ENCODE measurements at places on chromosomes 7 and 10.

GRCh38 chr10:24357344-24358004 lies 148.5 kb downstream of the KIAA1217 start:
- no peak for ATAC-seq

DNA sequence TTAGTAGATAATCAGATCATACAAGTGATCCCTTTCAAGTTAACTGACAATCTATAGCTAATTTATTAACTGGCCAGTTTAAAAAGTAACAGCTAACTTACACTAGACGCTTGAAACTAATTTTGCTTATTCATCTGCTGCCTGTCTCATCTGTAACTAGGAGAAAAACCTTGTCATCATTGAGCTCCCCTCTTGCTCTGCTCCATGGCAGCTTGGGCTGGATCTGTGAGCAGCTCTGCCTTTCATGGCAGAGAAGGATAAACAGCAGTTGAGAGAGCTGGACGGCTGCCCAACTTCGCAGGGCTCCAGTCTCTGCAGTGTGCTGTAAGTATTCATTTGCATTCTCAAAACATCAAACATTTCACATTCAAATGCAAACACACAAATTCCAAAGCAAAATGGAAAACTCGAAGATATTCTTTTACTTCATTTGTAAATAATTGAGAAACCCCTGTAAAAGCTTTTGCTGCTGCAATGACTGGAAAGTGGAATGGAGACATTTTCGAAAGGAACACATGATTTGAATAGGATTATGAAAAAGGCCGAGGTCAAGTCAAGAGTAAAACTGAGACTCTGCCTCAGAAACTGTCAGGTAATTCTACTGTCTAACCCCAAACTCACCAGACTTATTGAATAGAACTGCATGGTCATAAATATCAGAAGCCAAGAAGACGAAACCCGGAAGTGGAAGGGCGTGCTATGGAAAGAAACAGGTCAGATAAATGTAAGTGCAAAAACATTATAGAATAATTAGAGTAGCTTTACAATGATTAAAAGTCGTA lies 17.6 kb downstream of the SLC35B4 start:
- no peak for ATAC-seq

- ATAC-seq, result no peak
Observed at GRCh38 chr7:5755704-5756504, 25.6 kb downstream of the RNF216 start.

- peak; percentile 72 for ATAC-seq
Observed at GRCh38 chr10:124354411-124355382, 64.0 kb downstream of the OAT start.

GRCh38 chr7:78018641-78019446 lies 220.3 kb downstream of the PHTF2 start:
- ATAC-seq, result peak; percentile 4

GRCh38 chr7:2043316-2044039 lies 189.3 kb downstream of the MAD1L1 start:
- no peak for ATAC-seq

- no peak for ATAC-seq
Observed at GRCh38 chr7:76122516-76123239, 74.8 kb downstream of the MDH2 start.

DNA sequence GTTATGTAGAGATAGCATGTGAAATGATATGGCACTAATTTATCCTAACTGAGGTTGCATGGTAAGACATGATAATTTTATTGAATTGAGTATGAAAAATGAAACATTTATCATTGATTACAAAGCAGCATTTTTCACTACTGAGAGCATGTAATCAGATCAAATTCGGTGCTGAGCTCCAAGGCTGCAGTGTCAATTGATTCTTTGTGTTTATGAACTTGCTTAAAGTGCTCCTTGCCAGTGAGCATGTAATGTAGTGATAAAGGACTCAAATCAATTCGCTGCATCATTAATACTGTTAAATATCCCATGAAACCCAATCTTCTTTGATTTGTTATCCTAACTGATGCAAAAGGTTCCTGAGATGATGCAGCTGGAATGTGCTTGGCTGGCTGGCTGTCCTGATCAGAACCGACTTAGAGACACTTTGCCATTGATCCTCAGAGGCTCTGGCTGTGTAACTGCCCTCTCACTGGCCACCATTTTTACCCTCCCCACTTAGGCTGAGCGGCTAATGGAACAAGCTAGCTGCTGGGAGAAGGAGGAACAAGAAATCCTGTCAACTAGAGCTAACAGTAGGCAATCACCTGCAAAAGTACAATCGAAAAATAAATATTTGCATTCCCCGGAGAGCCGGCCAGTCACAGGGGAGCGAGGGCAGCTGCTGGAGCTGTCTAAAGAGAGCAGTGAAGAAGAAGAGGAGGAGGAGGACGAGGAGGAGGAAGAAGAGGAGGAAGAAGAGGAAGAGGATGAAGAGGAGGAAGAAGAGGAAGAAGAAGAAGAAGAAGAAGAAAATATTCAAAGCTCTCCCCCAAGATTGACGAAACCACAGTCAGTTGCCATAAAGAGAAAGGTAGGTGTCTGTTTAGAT lies 89.8 kb upstream of the SAMD8 start:
- ATAC-seq, result no peak

DNA sequence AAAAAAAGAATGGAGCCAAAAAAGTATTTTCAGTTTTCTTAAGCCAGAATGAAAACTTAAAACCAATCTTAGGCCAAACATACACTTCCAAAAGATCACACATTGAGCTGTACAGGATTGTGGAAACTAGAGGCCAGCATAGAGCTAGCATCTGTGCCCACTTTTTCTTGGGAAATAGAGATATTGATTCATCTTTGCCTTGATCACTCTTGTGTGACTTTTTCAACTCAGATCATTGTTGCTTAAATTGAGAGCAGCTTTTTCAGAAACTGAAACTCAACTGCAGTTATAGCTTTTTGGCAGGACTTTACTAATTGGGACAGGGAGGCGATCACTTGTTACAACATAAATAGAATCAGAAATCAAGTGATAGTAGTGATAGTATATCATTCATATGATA lies 132.2 kb downstream of the PRKG1 start:
- ATAC-seq, result no peak

GRCh38 chr7:110948280-110948679 lies 142.6 kb upstream of the LRRN3 start:
- no peak for ATAC-seq

- ATAC-seq, result no peak
Observed at GRCh38 chr10:123863721-123864482, 27.7 kb downstream of the CPXM2 start.

- peak; percentile 45 for ATAC-seq
Observed at GRCh38 chr10:119705434-119705831, 20.4 kb upstream of the INPP5F start.

GRCh38 chr10:110636932-110637557 lies 7.1 kb upstream of the RBM20 start:
- no peak for ATAC-seq

DNA sequence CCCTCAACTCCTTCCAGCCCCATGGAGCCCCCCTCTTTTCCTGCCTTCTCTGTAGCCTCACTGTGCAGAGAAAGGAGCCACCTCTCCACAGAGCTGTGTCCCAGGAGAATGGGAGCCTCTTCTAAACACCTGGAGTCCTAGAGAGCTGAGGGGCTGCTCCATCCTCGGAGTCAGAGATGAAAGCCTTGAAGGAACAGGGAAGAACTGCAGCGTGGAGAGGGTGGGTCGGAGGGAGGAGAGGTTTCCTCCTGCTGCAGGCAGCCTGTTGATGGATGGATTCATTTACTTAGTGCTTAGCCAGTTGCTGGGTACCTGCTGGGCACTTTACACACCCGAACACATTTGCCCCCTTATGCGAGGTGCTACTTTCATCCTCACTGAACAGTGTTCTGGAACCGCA lies 39.0 kb downstream of the C10orf120 start:
- ATAC-seq, result no peak

DNA sequence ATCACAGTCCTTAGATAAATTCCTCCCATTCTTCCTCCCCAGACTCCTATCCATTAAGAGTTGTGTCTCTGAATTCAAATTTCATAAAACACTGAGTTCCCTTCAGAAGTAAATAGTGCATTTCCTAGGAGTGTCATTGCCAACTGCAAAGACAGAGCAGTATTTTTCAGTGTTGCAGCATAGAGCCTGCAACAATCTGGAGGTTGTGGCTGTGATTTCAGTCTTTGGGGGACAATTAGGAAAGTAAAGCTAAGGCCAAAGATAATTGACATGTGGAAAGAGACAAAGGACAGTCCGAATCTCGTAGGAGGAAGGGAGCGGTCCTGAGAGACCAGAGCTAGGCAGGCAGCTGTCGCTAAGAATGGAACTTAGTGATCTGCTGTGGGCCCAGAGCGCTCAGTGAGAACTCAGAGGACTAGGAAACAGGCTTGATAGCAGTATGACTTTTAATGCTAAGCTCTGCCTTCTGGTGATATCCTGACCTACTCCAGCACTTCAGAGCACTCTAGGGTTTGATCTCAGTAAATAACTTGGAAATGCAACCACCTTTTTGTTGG lies 46.2 kb downstream of the PRPF18 start:
- ATAC-seq, result no peak

GRCh38 chr7:43469051-43469450 lies 113.9 kb upstream of the STK17A start:
- no peak for ATAC-seq

DNA sequence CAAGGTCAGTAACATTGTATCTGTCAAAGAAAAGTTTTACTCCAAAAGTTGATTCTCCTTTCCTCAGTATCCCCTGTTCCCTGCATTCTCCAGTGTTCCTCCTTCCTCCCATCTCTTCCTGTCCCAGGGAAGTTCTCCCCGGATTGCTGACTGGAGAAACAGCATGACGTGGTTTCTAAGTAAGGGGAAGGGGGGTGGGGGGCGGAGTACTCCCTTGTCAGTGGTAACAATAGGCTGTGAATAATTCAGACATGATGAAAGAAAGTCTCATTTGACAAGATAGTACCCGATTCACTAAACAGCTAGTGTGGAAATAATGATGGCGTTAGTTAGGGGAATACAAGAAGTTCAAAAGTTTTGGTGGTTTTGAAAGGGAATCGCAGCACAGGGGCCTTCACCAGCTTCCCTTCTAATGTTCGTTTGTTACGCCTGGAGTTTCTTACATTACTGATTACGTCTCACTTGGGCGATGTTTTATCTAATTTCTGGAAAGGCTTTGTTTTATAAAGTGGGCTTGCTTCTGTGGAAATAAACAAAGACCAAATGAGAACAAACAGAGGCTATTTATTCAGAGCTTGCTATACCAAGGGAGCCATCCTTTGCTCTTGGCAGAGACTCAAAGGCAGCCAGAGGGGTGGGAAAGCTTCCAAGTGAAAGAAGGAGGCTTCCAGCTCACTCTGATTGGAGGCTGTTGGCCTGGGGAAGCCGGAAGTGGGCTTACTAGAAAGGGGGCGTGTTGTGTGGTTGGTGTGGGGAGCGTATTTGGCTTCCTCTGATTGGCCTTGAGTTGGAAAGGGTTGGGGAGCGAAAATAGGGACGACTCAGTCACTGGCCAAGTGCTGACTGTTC lies 453.7 kb downstream of the SDK1 start:
- no peak for ATAC-seq

DNA sequence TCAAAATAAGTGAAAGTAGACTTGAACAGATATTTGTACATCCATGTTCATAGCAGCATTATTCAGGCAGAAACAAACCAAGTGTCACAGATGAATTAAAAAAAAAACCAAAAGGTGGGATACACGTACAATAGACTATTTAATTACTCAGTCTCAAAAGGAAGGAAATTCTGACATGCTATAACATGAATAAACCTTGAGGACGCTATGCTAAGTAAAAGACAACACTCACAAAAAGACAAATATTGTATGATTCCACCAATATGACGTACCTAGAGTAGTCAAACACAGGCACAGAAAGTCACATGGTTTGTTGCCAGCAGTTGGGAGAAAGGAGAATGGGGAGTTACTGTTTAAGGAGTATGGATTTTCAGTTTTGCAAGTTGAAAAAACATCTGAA lies 18.0 kb upstream of the CFAP70 start:
- ATAC-seq, result no peak

- ATAC-seq, result no peak
Observed at GRCh38 chr7:144735505-144736276, 100.2 kb downstream of the TPK1 start.

GRCh38 chr10:60986791-60987190 lies 42.8 kb upstream of the RHOBTB1 start:
- no peak for ATAC-seq

GRCh38 chr7:82789883-82790609 lies 346.5 kb upstream of the CACNA2D1 start:
- ATAC-seq, result no peak

DNA sequence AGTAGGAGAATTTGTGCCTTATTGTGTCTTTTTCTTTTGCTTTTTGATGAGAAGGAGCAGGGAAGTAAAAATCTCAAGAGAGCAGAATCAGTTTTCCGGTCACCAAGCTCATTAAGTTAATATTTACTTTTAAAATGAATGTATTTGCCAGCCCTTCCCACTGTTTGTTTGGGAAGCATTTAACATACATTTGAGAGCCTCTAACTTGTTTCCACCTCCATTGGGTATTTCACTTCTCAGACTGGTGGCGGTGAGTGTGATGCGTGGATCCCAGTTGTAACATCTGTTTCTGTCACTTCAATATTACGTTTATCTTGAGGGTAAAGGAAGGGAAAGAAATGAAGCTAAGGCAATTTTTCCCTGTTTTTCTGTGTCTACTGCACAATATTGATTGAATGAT lies 22.8 kb downstream of the CDK14 start:
- no peak for ATAC-seq

GRCh38 chr10:102200751-102201640 lies 25.1 kb upstream of the ELOVL3 start:
- no peak for ATAC-seq

- ATAC-seq, result no peak
Observed at GRCh38 chr10:3829156-3830050, 44.4 kb upstream of the KLF6 start.

GRCh38 chr7:125130173-125130572 lies 200.5 kb upstream of the POT1 start:
- no peak for ATAC-seq

All from activated CD4-positive, CD25-positive, alpha-beta regulatory T cell treated with anti-CD3 and anti-CD28 coated beads, Interleukin-2, amount 50 U/mL, for 24 hours (primary cell).